Myometrial cell (primary cell): ENCODE measurements at places on chromosomes 5 and 9. TPM values are rescaled to one million over a fixed set of nuclear protein-coding genes. Genes with fewer than 3 reads are reported as not detected.

Gene CTNNAL1
- total RNA-seq, result 203 and 235 TPM in 2 replicates

Gene TMEFF1
- total RNA-seq, result under 0.01 TPM in 2 replicates

Gene MARVELD2
- total RNA-seq, result 0.58 and 0.71 TPM in 2 replicates

Gene LEAP2
- total RNA-seq, result 1.6 TPM in 1 of 2 replicates, not detected in the other

Gene KCNT1
- total RNA-seq, result not detected in 2 replicates

Gene TAF11L10
- total RNA-seq, result not detected in 2 replicates

Gene CCL27
- total RNA-seq, result 0.58 TPM in 1 of 2 replicates, not detected in the other

Gene SH2D3C
- under 0.01 TPM in 1 of 2 replicates, not detected in the other for total RNA-seq

Gene IL33
- 22.5 and 29.1 TPM in 2 replicates for total RNA-seq
